Caco-2 (cell line): ENCODE measurements at places on chromosomes 1 and 21.

DNA sequence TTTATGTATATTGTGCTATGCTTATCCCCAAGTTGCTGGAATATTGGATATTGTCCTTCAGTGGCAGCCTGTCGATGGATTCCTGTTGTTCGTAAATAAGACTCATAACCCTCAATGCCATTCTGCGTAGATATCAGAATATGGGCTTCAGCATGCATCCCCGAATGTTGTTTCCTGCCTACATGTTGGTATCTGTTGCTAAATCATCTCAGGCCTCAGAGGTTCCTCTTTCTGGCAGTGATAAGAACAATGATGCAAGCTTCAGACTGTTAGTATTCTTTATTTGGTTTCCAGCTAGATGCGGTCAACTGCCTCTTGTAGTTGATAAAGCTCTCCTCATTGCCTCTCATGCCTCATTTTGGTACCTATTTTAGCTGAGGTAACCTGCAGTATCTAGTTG, 2082.6 kb downstream of the MRPL39 start:
- DNase-seq: no peak

DNA sequence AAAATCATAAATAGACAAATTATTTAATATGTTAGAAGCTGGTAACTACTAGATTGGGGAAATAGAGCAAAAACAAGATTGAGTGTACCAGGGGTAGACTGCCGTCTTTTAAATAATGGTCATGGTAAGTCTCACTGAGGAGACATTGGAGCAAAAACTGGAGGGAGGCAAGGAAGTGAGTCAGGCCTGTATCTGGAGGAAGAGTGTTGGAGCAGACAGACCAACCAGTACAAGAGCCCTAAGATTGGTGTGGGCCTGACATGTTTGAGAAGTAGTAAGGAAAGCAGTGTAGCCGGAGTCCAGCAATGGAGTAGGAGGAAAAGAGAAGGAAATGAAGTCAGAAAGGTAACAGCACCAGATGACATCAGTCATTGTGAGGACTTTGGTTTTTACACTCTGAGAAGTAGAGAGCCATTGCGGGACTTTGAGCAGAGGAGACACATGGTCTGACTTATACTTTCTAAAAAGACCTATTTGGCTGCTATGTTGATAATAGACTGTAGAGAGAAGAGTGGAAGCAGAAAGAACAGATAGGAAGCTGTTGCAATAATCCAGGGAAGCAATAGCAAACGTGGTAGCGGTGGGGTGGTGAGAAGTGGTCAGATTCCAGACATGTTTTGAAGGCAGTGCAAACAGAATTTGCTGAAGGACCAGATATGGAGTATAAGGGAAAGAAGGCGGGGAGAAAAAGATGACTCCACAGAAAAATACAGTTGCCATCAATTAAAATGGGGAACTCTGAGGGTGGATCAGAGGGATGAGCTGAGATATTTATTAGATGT, 44.7 kb upstream of the GJA5 start:
- peak; percentile 52 for DNase-seq

DNA sequence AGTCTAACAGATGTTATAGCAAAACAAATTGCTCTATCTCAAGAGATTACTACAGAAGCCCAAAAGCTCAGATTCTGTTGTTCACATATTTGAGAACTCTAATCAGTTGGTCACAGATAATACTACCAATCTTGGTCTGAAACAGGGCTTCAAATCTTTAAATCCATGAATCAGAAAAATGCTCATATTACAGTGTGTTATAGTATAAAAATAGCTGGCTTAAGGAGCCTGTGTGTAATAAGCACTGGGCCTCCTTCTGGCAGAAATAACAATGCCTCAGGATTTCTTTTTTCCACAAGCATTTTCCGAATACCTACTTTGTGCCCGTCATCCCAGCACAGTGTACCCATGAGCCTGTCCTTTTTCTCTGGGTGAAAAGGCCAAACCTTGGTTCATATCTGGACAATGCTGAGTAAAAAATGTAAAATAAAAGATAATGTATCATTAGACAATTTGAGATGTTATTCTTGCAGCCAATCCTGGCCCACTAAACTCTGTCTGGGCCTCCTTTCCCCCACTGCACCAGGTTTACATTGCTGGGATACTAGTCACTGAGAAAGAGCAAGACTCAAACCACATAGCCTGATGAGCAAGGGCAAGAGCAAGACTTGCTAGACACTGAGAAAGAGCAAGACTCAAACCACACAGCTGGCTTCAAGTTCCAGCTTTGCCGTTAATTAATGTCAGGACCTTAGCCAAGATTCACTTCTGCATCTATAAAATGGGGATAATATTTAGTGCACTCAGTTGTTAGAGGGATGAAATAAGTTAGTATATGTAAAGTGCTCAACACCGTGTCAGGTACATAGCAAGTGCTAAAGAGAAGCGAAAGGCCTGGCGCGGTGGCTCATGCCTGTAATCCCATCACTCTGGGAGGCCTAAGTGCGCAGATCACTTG, 17.0 kb upstream of the ADAR start:
- DNase-seq: no peak

GRCh38 chr21:17789656-17790055, 29.5 kb downstream of the C21orf91 start:
- no peak for DNase-seq

- DNase-seq: no peak
Measured at GRCh38 chr21:31111093-31111492, 72.8 kb upstream of the KRTAP19-8 start.

GRCh38 chr1:30388386-30388785, 335.0 kb downstream of the MATN1 start:
- no peak for DNase-seq

- no peak for DNase-seq
Measured at GRCh38 chr1:240280560-240281322, 189.1 kb downstream of the FMN2 start.

- DNase-seq: no peak
Measured at GRCh38 chr21:36902793-36903192, 63.7 kb downstream of the HLCS start.

DNA sequence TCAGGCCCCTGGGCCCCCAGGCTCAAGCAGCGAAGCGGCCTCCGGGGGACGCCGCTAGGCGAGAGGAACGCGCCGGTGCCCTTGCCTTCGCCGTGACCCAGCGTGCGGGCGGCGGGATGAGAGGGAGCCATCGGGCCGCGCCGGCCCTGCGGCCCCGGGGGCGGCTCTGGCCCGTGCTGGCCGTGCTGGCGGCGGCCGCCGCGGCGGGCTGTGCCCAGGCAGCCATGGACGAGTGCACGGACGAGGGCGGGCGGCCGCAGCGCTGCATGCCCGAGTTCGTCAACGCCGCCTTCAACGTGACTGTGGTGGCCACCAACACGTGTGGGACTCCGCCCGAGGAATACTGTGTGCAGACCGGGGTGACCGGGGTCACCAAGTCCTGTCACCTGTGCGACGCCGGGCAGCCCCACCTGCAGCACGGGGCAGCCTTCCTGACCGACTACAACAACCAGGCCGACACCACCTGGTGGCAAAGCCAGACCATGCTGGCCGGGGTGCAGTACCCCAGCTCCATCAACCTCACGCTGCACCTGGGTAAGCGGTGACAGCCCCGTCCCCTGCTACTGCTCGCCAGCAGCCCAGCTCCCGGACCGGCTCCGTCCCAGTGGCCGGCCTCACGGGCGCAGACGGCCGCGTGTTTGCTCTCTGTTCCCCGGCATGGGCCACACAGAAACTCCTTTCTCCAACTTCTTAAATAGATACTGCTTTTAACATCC, 539 bp downstream of the LAMC1 start:
- DNase-seq: peak; percentile 93

DNA sequence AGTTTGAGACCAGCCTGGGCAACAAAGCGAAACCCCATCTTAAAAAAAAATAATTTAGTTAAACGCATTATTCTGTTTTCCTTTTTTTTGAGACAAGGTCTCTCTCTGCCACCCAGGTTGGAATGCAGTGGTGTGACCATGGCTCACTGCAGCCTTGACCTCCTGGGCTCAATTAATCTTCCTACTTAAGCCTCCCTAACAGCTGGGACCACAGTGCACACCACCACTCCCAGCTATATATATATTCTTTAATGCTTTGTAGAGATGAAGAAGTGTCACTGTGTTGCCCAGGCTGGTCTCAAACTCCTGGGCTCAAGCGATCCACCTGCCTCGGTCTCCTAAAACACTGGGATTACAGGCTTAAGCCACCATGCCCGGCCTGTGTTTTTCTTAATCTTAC, 7.7 kb upstream of the KLF17 start:
- DNase-seq: no peak
